ENCODE measurements at places on chromosomes 6 and 20. TPM values are rescaled to one million over a fixed set of nuclear protein-coding genes. Genes with fewer than 3 reads are reported as not detected.

- H3K36me3 ChIP-seq = no peaks in the 10 kb centered on the region
- no peak for DNase-seq
- H3K4me1 ChIP-seq = no peaks in the 10 kb centered on the region
- H3K27me3 ChIP-seq = no peaks in the 10 kb centered on the region
- H3K27ac ChIP-seq = no peak overlapping the region
These were observed 106.7 kb downstream of the MAP3K5 start for GRCh38 chr6:136685540-136686108.

DNA sequence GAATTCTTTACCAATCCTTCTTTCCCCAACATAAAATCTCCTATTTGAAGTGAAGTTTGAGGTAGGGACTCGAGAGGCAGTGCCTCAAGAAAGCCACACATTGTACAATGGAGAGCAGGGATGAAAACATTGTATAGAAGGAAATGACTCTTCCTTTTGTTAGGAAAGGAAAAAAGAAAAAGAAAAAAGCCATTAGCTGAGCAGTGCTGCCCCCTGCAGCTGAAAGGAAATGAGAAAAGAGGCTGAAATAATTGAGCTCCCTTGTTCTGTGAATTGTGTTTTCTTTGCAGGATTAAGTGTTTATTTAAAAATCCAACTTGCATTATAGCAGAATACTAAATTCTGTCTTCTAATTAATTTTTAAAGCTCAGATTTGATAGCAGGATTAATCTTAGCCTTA is 162.9 kb upstream of the SASH1 start:
- peaks cover 8% of the 10 kb centered on the region for H3K36me3 ChIP-seq
- H3K4me3 ChIP-seq = no peak overlapping the region
- H3K27ac ChIP-seq = no peak overlapping the region
- peaks cover 15% of the 10 kb centered on the region for H3K4me1 ChIP-seq
- H3K27me3 ChIP-seq = no peaks in the 10 kb centered on the region

DNA sequence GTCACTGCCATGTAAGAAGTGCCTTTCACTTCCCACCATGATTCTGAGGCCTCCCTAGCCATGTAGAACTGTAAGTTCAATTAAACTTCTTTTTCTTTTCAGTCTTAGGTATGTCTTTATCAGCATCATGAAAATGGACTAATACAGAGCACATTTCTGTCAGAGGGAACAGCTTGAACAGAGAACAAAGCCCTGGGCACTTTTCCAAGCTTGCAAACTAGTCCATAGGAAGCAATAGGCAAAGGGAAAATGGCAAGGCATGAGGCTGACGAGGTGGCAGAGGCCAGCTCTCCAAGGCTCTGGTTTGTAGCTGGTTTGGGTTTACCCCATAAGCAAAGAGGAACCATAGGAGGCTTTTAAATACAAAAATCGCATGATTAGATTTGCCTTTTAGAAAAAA is 185.1 kb upstream of the HDDC2 start:
- no peak overlapping the region for H3K4me3 ChIP-seq
- DNase-seq = no peak
- peaks cover 6% of the 10 kb centered on the region for H3K27me3 ChIP-seq
- no peak overlapping the region for H3K27ac ChIP-seq
- H3K4me1 ChIP-seq = peaks cover 3% of the 10 kb centered on the region

DNA sequence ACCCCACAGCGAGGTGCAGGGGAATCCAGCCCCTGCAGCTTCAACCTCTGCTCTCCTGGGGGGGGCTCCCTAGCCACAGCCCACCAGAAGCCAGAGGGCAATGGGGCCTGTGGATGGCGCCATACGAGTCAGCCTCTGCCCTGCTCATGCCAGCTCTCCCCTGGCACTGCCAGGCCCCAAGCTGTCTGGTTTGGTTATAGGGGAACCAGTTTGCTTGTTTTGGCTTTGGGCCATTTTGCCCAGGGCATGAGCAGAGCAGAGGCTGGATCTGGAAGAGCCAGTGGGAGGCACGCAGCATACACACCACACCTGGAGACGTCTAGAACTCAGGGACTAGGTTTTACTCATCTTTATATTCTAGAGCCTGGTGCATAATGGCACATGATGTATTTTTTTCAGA is 66.7 kb upstream of the SLC22A16 start:
- H3K27me3 ChIP-seq = no peaks in the 10 kb centered on the region
- H3K27ac ChIP-seq = no peak overlapping the region
- no peak overlapping the region for H3K4me3 ChIP-seq
- no peak for DNase-seq
- peaks cover 13% of the 10 kb centered on the region for H3K36me3 ChIP-seq

DNA sequence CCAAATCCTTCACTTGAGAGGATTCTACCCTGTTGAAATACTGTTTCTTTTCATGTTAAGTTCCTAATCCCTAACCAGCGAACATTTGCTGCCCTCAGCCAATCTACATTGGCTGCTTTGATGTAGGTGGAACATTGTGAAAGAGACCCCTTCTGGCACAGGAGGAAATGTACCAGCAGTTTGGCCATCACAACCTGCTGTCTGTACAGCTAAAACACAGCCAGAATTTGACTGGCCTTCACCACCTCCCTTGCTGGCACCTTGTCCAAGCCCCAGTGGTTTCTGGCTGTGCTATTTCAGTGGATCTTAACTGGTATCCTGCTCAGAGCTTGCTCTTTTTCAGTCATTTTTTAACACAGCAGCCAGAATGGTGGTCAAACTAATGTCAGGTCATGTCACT is 202.1 kb upstream of the EPHA7 start:
- no peaks in the 10 kb centered on the region for H3K4me1 ChIP-seq
- no peak for DNase-seq
- H3K36me3 ChIP-seq = no peaks in the 10 kb centered on the region
- H3K27me3 ChIP-seq = no peaks in the 10 kb centered on the region
- H3K4me3 ChIP-seq = no peak overlapping the region

DNA sequence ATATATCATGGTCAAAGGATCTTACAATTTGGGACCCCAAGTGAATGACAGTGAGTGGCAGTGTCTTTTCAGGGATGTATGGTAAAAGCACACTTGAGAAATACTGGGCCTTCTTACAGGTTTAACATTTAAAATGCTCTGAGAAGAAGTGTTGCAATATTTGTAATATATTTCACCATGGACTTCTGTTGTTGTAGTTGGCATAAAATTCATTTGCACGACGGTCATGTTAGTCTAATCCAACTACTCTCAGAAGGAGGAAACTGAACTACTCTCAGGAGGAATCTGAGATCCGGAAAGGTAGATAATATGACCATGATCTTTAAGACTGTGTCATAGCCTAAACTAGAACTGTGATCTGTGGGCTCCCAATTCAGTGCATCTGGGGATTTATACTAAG is 700.1 kb downstream of the HDGFL1 start:
- H3K36me3 ChIP-seq = no peaks in the 10 kb centered on the region
- no peak for DNase-seq
- no peaks in the 10 kb centered on the region for H3K4me1 ChIP-seq
- no peaks in the 10 kb centered on the region for H3K27me3 ChIP-seq
- H3K4me3 ChIP-seq = no peak overlapping the region

GRCh38 chr6:112007805-112008204 is 46.1 kb upstream of the CCN6 start:
- no peak overlapping the region for H3K4me3 ChIP-seq
- DNase-seq = no peak
- peaks cover 2% of the 10 kb centered on the region for H3K27me3 ChIP-seq
- H3K36me3 ChIP-seq = no peaks in the 10 kb centered on the region

GRCh38 chr20:56815796-56816195 is 186.7 kb downstream of the TFAP2C start:
- H3K4me3 ChIP-seq = no peak overlapping the region
- peaks cover 29% of the 10 kb centered on the region for H3K4me1 ChIP-seq
- no peak overlapping the region for H3K27ac ChIP-seq
- H3K36me3 ChIP-seq = peaks cover 4% of the 10 kb centered on the region

- H3K27ac ChIP-seq = no peak overlapping the region
- no peak for DNase-seq
- H3K4me3 ChIP-seq = no peak overlapping the region
- no peaks in the 10 kb centered on the region for H3K27me3 ChIP-seq
These were observed 94.6 kb downstream of the TFAP2B start for GRCh38 chr6:50913105-50913770.

DNA sequence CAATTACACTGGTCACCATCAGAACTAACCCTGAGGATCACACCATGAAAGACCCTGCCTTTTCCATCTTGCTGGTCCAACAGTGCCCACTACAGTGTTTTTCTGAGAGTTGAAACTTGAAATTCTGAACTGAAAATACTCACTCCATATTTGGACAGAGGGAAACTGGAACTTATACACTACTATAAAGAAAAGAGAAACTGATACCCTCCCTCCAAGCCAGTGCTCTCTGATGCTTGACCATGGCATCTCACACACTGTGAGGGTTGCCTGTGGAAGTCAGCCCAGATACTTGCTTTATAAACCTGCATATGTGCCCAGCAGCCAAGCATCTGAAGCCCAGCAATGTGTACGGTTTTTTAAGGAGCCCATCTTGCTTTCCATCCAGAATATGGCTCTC is 108.7 kb downstream of the FOXA2 start:
- H3K4me3 ChIP-seq = no peak overlapping the region
- peaks cover 4% of the 10 kb centered on the region for H3K36me3 ChIP-seq
- no peak overlapping the region for H3K27ac ChIP-seq
- H3K4me1 ChIP-seq = peaks cover 20% of the 10 kb centered on the region
- H3K27me3 ChIP-seq = peaks cover 8% of the 10 kb centered on the region

GRCh38 chr6:37930288-37930971 is 110.9 kb downstream of the ZFAND3 start:
- peaks cover 56% of the 10 kb centered on the region for H3K4me1 ChIP-seq
- H3K4me3 ChIP-seq = no peak overlapping the region
- no peaks in the 10 kb centered on the region for H3K36me3 ChIP-seq
- no peaks in the 10 kb centered on the region for H3K27me3 ChIP-seq
- peak overlapping the region; percentile 28 for H3K27ac ChIP-seq

- no peak overlapping the region for H3K4me3 ChIP-seq
- H3K27ac ChIP-seq = no peak overlapping the region
- H3K4me1 ChIP-seq = no peaks in the 10 kb centered on the region
- no peaks in the 10 kb centered on the region for H3K27me3 ChIP-seq
- DNase-seq = no peak
These were observed 211.5 kb downstream of the TMEM200A start for GRCh38 chr6:130577178-130577919.

DNA sequence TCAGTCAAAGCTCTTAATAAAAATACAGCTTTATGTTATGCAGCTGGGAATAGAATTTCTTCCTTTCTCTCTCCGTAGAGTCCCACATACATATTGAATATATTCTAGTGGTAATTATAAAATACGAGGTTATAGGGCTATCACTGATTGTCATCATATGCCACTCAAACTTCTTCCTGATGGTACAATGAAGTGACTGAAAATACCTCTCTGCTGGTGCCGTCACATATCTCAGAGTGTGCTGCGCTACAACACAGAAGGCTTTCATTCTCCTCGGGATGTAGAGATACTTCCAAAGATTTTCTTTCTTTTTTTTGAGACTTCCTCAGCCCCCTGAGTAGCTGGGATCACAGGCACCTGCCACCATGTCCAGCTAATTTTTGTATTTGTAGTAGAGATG is 249.9 kb downstream of the BTBD9 start:
- H3K27me3 ChIP-seq = no peaks in the 10 kb centered on the region
- no peaks in the 10 kb centered on the region for H3K36me3 ChIP-seq
- H3K4me1 ChIP-seq = peaks cover 31% of the 10 kb centered on the region
- DNase-seq = no peak
- no peak overlapping the region for H3K27ac ChIP-seq
- no peak overlapping the region for H3K4me3 ChIP-seq

GRCh38 chr6:168015482-168016175 is 18.2 kb downstream of the KIF25 start:
- no peak overlapping the region for H3K27ac ChIP-seq
- H3K4me1 ChIP-seq = peaks cover 14% of the 10 kb centered on the region
- no peak overlapping the region for H3K4me3 ChIP-seq
- H3K36me3 ChIP-seq = peaks cover 19% of the 10 kb centered on the region
- no peak for DNase-seq

- peaks cover 9% of the 10 kb centered on the region for H3K27me3 ChIP-seq
- no peak overlapping the region for H3K27ac ChIP-seq
- H3K36me3 ChIP-seq = no peaks in the 10 kb centered on the region
- no peak for DNase-seq
- H3K4me1 ChIP-seq = 0 out of 2 replicates have a peak, but pooled peaks cover 11% of the 10 kb centered on the region
These were observed 28.3 kb upstream of the MDGA1 start for GRCh38 chr6:37725957-37726356.

DNA sequence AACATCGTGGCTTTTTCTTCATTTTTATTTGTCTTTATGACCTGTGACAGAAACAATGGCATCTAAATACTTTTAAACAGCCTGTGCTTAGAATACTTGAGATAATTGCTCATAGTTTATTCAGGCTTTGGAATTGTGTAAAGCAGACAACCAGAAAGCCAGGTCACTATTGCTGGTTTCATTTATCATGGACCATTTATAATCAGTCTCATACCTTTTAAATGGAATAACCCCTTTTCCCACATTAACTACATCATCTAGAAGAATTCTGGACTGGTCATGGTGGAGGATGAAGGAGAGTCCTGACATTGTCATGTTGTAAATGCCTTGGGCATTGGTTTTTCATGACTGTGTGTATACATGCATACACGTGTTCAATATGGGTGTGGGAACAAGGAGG is 661.5 kb downstream of the EPM2A start:
- no peak overlapping the region for H3K4me3 ChIP-seq
- no peaks in the 10 kb centered on the region for H3K27me3 ChIP-seq
- no peaks in the 10 kb centered on the region for H3K4me1 ChIP-seq
- H3K27ac ChIP-seq = no peak overlapping the region
- DNase-seq = no peak

- DNase-seq = no peak
- H3K36me3 ChIP-seq = peaks cover 9% of the 10 kb centered on the region
- H3K4me3 ChIP-seq = no peak overlapping the region
- H3K27me3 ChIP-seq = no peaks in the 10 kb centered on the region
- H3K4me1 ChIP-seq = peaks cover 39% of the 10 kb centered on the region
These were observed 23.5 kb downstream of the CARMIL1 start for GRCh38 chr6:25302677-25303128.

GRCh38 chr6:148590883-148591282 is 155.9 kb upstream of the UST start:
- no peak for DNase-seq
- H3K4me3 ChIP-seq = no peak overlapping the region
- H3K4me1 ChIP-seq = peaks cover 12% of the 10 kb centered on the region
- H3K27ac ChIP-seq = no peak overlapping the region
- H3K27me3 ChIP-seq = peaks cover 14% of the 10 kb centered on the region

DNA sequence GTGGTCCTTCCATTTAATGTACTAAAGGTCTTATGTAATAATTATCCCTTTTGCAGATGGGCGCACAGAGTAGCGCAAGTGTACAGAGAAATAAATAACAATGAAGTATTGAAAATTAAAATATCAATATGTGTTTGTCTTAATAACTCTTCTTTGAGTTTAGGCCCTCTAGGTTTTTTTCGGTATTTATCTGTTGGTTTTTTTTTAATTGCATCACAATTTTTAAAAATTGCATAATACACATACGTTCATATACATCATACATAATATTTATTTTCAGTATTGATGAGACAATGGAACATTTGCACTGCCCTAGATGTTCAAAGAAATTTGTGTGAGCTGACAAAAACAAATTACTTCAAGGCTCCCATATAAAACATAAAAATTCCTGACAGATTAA is 15.1 kb downstream of the ADGRB3 start:
- no peak overlapping the region for H3K27ac ChIP-seq
- no peaks in the 10 kb centered on the region for H3K36me3 ChIP-seq
- no peak for DNase-seq
- H3K27me3 ChIP-seq = no peaks in the 10 kb centered on the region
- H3K4me1 ChIP-seq = peaks cover 5% of the 10 kb centered on the region

Gene PPIL1
- total RNA-seq = 64.2 TPM

Gene VIP
- not detected for total RNA-seq

Gene LHFPL5
- not detected for total RNA-seq

Gene PTCRA
- total RNA-seq = not detected

Gene KLHDC3
- total RNA-seq = 169 TPM

Measured in WTC11 (cell line).